ENCODE measurements at places on chromosomes 4 and X.

GRCh38 chr4:116515959-116516358, 569.4 kb downstream of the TRAM1L1 start:
- no peak for DNase-seq

- DNase-seq = no peak
Measured at GRCh38 chr4:81622028-81622427, 150.3 kb upstream of the RASGEF1B start.

DNA sequence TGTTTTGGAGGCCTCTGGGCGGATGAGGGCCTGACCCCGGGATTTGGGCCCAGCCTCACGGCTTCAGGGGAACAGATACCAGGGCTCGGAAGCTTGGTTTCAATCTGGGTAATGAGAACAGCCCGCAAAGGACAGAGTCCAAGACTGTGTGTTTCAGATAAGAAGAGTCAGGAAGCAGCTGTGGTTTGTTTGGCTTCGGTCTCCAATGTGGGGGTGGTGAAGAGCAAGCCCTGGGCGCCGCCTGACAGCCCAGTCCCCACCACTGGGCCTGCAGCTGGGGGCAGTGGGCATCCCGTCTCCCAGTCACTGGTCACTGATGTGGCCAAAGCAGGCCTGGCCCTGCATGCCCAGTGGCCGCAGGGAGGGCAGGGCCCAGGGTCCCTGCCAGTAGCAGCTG, 9.1 kb downstream of the WFS1 start:
- no peak for DNase-seq

DNA sequence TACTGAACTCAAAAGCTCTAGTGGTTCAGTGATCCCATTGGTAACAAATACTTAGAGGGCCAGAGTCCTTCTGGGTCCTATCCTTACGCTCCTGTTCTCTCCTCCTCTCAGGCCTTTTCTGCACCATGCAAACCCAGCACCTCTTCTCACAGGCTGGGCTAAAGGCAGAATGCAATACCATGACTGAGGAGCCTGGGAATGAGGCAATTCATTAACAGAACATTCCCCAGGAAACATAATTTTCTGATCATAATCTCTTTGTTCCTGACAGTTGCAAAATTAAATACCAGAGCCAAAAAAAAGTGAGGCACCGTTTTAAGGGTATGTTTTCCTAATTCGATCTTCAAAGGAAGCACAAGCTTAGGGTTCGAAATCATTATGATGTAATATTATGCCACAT, 9.0 kb downstream of the SORBS2 start:
- DNase-seq = no peak

DNA sequence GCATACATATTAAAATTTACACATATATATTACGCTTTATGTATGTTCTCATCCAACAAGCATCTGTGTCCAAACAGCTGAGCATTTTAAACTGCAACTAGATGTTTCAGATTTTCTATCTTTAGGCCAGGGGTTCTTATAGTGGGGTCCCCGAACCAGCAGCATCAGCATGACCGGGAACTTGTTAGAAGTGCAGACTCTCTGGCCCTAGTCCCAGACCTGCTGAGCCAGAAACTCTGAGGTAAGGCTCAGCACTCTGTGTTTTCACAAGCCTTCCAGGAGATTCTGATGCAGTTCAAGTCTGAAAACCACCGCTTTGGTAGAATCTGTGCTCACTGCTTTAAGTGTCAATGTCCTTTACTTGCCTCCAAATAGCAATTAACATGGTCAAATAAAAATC, 266.2 kb upstream of the CASK start:
- no peak for DNase-seq

DNA sequence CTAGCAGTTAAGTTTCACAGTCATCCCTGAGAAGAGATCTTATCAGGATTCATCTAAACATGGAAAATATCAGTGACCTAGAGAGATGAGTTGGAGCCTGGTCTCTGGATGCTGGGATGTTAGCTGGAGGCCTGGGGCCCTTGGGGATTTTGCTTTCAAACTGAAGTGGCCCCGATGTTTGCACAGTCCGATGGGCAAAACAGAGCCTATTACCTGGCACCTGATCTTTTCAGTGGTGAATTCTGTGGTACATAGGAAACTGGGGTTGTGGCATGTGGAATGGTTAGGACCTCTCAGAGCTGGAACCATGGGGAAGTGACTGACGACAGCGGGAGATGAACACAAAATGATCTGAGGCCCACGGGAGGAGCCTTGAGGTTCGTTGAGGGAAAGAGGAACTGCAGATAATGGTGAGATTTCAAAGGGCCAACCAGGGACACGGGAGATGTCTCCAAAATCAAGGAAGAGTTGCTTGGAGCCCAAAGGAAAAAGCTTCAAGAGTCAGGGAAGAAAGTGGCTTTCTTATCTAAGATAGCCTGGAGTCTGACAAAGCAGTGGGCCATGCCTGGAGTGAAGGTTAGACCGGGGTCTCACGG, 17.8 kb upstream of the TENM3 start:
- no peak for DNase-seq

GRCh38 chr4:133823177-133823576, 378.4 kb downstream of the PABPC4L start:
- no peak for DNase-seq

Measured in SHP77 treated with DMSO at 0.1 percent for 48 hours (cell line).